NCI-H2081 (cell line): ENCODE measurements at places on chromosomes 13 and 19.

GRCh38 chr13:50990818-50991506, 81.4 kb downstream of the RNASEH2B start:
- peak; percentile 52 for DNase-seq

GRCh38 chr13:77701305-77701704, 3.8 kb downstream of the SLAIN1 start:
- DNase-seq: no peak

GRCh38 chr13:33185853-33186252, 99.7 kb downstream of the STARD13 start:
- DNase-seq: no peak

GRCh38 chr13:40981361-40981760, 37.8 kb downstream of the ELF1 start:
- no peak for DNase-seq

DNA sequence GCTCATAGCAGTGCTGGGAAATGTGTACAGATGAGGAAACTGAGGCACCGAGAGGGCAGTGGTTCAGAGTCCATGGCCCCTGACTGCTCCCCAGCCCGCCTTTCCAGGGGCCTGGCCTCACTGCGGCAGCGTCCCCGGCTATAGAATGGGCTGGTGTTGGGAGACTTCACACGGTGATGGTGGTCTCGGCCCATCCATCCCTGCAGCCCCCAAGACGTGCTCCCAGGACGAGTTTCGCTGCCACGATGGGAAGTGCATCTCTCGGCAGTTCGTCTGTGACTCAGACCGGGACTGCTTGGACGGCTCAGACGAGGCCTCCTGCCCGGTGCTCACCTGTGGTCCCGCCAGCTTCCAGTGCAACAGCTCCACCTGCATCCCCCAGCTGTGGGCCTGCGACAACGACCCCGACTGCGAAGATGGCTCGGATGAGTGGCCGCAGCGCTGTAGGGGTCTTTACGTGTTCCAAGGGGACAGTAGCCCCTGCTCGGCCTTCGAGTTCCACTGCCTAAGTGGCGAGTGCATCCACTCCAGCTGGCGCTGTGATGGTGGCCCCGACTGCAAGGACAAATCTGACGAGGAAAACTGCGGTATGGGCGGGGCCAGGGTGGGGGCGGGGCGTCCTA, 15.9 kb downstream of the LDLR start:
- no peak for DNase-seq

- no peak for DNase-seq
These were observed 13.6 kb downstream of the ARHGEF1 start for GRCh38 chr19:41896581-41896942.

GRCh38 chr13:102170305-102170704, 231.5 kb downstream of the FGF14 start:
- no peak for DNase-seq

DNA sequence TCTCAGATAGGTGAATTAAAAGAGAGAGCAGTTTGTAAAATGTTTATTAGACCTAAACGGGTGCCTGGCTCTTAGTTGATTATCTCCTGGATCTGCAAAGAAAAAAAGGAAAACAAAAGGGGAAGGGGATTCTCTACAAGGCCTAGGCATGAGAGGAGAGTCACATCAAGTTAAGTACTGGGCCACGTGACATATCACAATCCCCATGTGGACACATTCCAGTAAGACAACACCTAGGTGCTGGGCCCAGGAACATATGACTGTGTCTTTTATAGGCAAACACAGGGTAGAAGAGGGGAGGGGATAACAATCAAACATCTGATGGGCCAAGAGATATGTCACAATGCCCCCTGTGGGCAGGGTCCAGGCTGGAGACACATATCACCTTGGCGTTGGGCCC, 4.2 kb upstream of the ZNF91 start:
- DNase-seq: no peak

GRCh38 chr19:54470991-54471782, 1.9 kb downstream of the CDC42EP5 start:
- DNase-seq: no peak

DNA sequence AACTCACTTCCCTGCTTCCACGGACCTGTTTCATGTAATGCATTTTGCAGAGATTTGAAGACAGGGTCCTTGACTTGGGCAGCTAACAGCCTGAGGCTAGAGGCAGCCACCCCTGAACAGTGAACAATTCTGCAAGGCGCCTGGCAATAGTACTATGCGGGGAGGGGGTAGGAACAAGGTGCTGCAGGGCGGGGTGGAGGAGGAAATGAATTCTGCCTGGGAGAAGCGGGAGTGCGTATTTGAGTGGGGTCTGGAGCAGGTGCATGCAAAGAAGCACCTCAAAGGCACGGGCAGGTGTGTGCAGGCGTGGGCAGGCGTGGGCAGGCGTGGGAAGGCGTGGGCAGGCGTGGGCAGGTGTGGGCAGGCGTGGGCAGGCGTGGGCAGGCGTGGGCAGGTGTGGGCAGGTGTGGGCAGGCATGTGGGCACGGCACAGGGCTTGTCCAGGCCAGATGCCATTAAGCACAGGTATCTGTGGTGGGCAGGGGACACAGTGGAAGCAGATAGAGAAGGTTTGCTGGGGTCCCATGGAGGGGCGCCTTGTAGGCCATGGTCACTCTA, 130.4 kb upstream of the GJB6 start:
- DNase-seq: no peak

DNA sequence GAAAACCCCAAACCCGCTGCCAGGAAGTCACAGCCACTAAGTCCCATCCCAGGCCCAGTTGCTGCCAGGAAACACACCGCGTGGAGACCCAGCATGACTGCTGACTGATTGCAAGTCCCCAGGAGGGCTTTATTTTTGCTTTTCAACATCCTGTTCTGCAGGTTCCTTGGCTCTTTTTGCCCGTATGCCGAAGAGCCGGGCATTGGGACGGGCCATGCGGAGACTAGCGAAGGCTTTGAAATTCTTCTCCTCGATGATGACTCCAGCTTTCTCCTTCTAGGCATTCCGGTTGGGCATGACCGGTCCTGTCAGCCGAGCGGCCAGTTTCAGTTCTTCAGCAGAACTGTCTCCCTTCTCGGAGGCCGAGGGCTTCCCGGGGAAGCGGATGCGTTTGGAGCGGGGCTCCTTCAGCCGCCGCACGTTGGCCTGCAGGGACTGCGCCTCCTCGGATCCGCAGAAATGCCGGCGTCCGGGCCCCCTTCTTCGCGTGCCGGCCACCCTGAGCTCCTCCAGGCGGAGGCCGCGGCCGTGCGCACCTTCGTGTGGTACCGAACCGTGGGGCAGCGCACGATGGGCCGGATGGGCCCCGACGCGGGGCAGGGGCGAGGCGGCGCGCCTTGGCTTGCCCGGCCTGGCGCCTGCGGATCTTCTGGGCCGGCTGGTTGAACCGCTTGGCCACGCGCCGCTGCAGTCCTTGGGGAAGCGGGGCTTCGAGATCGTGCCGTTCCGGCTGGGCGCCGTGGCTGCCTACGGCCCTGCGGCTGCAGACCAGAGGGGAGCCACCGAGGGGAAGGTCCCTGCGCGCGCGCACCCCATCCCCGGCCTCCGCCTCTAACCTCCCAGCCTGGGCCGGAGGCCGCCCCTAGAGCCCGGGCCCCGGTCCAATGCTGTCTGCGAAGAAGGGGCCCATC, 15.2 kb downstream of the ZSCAN5C start:
- peak; percentile 25 for DNase-seq

- no peak for DNase-seq
These were observed 23.0 kb downstream of the NFIX start for GRCh38 chr19:13018035-13018914.

DNA sequence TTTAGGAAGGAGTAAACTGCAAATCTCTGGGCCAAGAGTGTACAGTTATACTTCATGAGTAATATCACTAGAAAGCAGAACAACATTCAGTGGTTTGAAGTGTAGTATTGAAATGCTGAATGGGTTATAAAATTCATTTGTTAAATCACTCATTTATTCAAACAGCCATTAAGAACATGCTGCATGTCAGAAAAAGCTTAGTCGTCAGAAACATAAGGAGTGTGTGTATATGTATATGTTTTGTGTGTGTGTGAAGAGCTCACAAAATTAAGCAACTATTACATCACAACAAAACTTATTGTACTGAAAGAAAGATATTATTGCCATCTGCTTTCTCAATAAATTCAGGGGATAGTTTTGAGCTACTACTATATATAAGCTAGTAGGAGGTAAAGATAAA, 165.4 kb upstream of the PCDH9 start:
- no peak for DNase-seq

DNA sequence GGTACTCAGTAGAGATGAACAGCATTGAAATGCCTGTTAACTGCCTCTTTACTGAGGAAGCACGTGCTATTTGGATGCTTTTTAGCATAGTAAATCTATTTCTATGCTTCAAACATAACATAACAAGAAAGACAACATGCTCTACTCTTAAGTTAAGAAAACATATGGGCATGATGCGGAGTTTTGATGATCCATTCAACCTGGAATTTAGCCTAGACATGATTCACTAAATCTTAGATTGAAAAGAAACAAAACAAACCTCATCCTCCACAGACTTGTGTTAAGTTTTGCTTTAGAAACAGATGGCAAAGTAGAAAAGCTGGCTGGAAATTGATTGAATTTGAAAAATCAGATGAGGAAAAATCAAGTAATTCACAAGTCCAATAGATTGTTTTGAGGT, 593.8 kb downstream of the OLFM4 start:
- no peak for DNase-seq

GRCh38 chr13:33003458-33004019, 12.7 kb upstream of the KL start:
- DNase-seq: peak; percentile 26

DNA sequence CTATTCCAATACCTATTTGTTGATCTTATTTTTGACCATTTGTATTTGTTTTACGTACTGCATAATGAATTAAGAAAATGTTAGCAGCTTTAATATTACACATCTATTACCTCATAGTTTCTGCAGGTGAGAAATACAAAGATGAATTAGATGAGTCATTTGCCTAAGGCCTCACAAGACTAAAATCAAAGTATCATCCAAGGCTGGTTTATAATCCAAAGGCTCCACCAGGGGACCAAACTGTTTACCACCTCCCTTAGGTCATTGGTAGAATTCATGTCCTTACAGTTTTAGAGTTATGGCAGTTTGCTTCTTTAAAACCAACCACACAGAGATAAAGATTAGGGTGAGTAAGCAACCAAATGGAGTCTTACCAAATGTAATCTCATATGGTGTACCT, 848.1 kb downstream of the SLITRK6 start:
- no peak for DNase-seq

DNA sequence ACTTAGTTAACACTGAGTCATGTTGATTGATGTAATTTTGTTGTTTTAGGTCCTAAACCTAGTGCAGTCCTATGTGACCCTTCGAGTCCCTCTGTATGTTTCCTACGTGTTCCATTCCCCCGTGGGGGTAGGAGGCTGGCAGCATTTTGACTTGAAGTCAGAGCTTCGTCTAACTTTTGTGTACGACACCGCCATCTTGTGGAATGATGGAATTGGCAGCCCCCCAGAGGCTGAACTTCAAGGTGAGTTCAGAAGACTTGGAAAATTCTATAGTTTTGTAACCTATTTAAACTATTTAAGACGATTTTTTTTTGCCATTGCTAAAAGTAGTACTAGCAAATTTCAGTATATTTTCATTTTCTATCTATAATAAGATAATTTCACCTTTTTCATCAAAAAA, 117.9 kb downstream of the STOML3 start:
- peak; percentile 66 for DNase-seq
